ENCODE measurements at places on chromosomes 3 and 15.

DNA sequence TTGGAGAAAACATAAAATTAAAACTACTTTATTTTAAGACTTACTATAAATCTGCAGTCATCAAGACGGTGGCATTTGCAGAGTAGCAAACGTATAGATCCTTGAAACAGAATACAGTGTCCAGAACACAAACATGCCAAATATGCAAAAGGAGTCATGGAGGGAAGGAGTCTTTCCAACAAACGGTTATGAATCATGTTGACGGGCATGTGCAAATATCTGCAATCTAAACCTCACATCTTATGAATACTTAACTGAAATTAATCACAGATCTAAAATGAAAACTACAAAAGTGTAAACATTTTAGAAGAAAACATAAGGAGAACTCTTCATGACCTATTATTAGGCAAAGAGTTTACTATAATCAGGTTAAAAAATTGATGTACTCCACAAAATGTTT is 69.4 kb downstream of the TFRC start:
- DNase-seq, result no peak

- DNase-seq, result no peak
Observed at GRCh38 chr3:166085164-166085856, 248.1 kb upstream of the BCHE start.

GRCh38 chr15:42007386-42007785 is 13.5 kb downstream of the PLA2G4E start:
- DNase-seq, result no peak

DNA sequence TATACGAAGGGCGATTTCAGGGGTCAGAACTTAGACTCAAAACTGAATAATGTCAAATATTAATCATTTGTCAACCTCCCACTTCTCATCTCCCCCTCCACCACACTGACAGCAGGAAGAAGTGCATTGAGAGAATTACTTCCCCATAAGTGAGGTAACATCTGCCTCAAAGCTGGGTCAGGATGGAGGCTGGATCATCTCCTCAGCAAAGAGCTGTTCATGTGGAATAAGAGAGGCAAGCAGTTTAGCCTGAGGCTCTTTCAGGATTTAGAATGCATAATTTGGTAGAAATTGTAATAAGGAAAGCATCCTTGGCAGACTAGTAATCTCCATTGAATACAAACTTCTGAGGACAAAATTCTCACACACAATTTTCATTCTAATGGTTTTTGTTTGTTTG is 512.1 kb downstream of the ROBO1 start:
- DNase-seq, result no peak

DNA sequence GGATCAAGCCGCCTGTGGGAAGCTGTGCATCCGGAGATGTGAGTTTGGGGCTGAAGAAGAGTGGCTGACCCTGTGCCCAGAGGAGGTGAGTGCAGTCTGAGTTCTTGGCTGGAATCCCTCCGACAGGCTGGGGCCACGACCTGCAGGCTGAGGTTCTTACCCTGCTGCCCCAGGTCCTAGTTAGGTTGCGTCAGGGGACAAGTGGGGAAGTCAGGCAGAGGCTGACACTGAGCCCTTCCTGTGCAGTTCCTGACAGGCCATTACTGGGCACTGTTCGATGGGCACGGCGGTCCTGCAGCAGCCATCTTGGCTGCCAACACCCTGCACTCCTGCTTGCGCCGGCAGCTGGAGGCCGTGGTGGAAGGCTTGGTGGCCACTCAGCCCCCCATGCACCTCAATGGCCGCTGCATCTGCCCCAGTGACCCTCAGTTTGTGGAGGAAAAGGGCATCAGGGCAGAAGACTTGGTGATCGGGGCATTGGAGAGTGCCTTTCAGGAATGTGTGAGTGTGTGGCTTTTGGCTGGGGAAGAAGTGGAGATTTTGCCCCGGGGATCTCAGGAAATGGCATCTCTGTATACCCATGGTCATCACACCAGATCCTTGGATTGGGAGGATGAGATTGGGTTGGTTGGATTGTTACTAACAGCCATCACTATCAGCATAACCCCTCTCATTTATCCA is 1.3 kb downstream of the PPM1M start:
- no peak for DNase-seq

GRCh38 chr3:5226783-5227182 is 39.3 kb downstream of the EDEM1 start:
- DNase-seq, result no peak

GRCh38 chr15:46676233-46677206 is 1040.8 kb upstream of the SEMA6D start:
- DNase-seq, result no peak

GRCh38 chr15:101391981-101392640 is 97.1 kb upstream of the SNRPA1 start:
- no peak for DNase-seq

DNA sequence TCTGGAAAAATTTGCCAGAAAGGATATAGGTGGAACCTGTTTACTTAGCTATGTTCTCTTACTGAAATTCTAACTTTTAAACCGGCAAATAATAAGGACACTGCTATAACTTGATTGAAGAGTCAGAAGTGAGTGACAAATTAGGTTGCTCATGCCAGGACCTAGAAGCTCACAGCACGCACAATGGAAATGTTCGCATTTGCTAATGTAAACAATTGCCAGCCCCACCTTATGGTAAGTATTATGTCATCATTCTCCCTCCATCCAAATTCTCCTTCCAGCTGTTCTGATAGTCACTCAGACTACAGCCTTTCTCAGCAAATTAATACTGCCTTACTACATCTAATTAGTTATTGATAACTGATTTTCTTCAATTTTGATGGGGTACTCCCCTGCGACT is 4.8 kb upstream of the STXBP5L start:
- no peak for DNase-seq

DNA sequence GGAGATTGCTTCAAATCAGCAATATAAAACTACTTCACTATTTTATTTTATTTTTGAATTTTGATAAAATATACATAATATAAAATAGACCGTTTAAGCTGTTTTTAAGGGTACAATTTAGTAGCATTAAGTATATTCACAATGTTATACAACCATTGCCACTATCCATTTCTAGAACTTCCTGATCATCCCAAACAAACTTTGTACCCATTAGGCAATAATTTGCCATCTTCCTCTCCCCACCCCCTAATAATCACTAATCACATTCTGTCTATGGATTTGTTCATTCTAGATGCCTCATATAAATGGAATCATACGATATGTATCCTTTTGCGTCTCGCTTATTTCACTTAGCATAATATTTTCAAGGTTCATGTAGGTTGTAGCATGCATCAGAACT is 28.9 kb downstream of the FANCD2 start:
- no peak for DNase-seq

DNA sequence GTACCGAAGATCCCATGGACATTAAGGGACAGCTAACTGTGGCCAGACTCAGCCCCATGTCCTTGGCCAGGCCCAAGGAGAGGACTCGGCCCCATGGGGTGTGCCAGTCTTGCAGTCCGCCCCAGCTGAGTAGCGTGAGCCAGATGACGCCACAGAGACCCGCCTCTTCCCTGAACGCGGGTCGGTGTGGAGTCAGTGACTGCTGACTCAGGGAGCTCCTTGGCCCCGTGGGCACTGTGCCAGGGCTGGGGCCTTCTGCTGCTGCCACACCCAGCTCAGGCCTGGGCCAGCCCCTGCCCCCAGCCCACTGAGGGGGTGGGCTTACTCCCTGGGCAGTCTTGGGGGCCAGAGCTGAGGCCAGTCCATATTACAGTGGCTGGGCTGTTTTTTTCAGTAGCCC is 52.8 kb downstream of the PLXNA1 start:
- DNase-seq, result no peak

DNA sequence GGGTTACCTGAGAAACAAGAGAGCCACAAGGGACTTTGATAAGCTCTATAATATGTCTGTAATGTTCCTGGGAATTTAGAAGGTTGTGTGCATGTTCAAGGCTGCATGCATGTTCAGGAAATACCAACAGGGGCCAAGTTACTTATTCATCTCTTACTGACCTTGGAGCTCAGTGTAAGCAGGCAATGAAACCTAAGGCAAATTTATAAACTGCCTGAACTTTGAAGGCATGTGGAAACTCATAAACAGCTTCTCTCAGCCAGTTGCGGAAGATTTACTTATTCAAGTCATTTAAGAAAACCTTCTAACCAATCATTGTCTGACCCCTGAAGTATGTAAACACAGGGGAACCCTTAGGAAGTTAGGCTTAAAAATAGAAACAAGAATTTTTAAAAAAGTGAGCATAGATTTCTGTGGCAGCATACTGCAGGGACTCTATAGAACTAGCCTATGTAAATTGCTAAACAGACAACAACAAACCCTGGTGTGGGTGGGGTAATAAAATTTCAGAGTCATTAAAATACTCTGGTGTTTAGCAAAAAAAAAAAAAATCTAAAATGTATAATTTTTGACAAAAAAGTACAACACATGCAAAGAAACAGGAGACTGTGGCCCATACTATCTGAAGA is 57.2 kb downstream of the SLC15A2 start:
- no peak for DNase-seq

- DNase-seq, result no peak
Observed at GRCh38 chr15:66846811-66847210, 144.8 kb downstream of the SMAD6 start.

GRCh38 chr3:144931590-144931989 is 960.0 kb downstream of the DIPK2A start:
- no peak for DNase-seq

DNA sequence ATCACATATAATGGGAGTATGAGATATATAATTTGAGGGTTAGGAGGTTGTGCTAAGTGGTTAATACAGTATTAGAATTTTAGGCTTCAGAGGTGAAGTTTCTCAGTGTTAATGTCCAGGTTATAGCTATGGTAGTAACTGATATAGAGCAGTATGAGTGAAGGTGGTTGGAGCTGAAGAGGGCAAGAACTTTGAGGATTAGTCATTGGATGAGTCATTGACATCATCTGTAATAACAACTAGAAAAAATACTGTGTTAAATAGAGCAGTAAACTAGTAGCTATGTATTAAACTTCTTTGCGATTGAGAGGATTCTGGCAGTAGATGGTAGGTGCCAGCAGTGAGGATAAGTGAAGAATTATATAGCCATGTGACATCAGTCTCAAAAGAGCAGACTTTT is 47.5 kb upstream of the EIF3J start:
- DNase-seq, result no peak

DNA sequence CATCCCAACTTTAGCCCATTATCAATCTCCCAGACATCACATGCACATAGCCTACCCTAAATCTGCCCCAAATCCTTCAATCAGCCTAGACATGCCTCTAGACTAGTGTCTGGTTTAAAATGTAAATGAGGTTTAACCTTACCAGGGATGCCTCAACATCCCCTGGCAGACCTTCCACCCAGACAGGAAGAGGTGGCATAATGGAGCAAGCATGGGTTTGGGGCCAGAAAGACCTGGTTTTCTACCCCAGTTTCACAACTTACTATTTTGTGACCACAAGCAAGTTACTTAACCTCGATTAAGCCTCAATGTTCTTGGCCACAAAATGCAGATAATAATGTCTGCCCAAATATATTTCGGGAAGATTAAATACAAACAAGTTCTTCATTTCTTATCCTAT is 28.3 kb upstream of the THBS1 start:
- DNase-seq, result no peak

GRCh38 chr15:78842519-78842918 is 30.2 kb upstream of the MORF4L1 start:
- DNase-seq, result no peak

DNA sequence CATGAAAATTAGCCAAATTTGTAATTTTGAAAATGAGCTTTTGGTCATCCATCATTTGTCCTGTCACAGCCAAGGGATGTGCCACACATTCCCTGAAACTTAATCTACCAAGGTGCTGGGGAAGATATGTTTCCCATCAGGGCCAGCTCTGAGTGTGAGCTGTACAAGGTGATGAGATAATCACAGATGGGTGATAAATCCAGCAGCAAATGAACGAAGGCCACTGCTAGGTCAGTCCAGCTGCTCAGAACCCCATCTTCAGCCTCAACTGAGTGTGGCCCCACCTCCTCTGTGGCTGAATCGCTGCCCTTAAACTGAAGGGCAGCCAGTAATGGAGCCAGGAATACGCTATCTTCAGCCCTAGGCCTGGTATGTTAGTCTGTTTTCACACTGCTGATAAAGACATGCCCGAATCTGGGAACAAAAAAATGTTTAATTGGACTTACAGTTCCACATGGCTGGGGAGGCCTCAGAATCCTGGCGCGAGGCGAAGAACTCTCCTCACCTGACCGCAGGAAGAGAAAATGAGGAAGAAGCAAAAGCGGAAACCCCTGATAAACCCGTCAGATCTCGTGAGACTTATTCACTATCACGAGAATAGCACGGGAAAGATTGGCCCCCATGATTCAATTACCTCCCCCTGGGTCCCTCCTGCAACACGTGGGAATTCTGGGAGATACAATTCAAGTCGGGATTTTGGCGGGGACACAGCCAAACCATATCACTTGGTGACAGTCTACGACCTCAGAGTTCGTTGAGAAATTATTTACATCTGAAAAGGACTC is 553.0 kb downstream of the NTRK3 start:
- DNase-seq, result no peak

GRCh38 chr15:60912984-60913697 is 316.0 kb downstream of the RORA start:
- no peak for DNase-seq

- no peak for DNase-seq
Observed at GRCh38 chr3:175732017-175732416, 872.9 kb downstream of the NAALADL2 start.

DNA sequence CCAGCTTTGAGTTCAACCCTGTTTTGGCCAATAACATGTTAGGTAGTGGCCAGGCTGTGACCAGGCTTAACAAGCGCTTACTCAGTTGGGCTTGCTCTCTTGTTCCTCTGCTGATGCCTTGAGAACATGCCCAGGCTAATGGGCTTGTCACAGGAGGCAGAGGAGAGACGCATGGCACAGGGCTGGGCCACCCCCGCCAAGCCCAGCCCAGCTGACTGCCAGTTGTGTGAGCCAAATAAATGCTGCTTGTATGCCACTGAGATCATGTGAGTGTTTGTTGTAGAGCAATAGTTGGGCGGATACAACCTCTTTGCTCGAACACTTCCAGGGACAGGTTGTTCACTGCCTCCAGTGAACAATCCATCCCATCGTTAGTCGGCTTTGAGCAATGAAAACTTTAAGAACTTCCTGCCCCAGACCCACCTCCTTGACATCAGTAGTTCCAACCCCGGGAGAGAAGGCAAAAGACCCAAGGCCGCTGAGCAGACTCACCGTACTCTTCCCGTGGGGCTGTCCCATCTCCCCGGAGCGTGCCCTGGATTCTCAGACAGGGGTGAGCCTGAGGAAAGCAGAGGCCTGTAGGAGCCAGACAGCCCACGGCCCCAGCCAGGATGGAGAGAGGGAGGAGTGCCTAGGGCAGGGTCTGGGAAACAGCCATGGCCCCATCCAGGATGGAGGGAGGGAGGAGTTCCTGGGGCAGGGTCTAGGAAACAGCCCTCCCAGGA is 4.1 kb downstream of the PLA2G4F start:
- DNase-seq, result no peak

DNA sequence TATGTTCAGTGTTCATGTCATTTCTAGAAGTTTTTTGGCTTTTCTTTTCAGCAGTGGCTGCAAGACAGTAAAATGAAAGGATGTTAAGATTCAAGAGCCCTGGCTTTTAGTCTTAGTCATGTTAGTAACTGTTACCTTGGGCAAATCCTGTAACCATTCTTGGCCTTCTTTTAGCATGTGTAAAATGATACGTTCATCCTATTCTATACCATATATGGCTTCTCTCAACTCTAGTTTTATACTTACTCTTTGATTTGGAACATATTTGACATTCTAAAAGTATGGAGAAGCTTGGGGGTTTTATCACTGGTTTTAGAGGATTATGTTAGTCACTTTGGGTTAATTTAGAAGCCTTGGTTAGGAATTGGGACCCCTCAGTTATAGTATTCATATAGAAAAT is 20.1 kb downstream of the GTF2E1 start:
- no peak for DNase-seq
